Sigmoid colon (tissue), 7 donors: ENCODE measurements at places on chromosomes 1 and 21. TPM values are rescaled to one million over a fixed set of nuclear protein-coding genes. Genes with fewer than 3 reads are reported as not detected.

Gene KRTAP20-3
- not detected for total RNA-seq

Gene CRP
- total RNA-seq: not detected

Gene HPDL
- total RNA-seq: not detected

Gene RPTN
- total RNA-seq: not detected

Gene UQCRHL
- total RNA-seq: 2.2 TPM

Gene SGIP1
- total RNA-seq: 5.3 TPM

Gene OR6K3
- total RNA-seq: not detected

DNA sequence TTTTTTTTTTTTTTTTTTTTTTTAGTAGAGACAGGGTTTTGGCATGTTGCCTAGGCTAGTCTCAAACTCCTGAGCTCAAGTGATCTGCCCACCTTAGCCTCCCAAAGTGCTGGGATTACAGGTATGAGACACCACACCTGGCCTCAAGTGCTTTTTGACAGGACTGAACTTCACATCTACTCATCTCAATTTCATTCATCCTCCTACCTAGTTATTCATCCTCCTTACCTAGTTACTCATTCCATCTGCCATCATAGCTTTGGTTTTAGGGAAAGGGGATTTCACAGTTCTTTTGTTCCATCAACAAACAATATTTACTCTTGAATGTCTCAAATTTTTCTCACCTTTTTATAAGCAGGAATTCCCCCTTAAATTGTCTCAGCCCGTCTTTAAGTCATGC, 38.6 kb upstream of the RALGPS2 start:
- H3K4me3 ChIP-seq: no peak overlapping the region
- H3K36me3 ChIP-seq: no peaks in the 10 kb centered on the region
- no peak overlapping the region for H3K27ac ChIP-seq
- no peaks in the 10 kb centered on the region for H3K4me1 ChIP-seq

- peak overlapping the region; percentile 92 for H3K4me3 ChIP-seq
- no peaks in the 10 kb centered on the region for H3K27me3 ChIP-seq
- peak overlapping the region; percentile 99 for H3K27ac ChIP-seq
- DNase-seq: peak; percentile 71
- H3K4me1 ChIP-seq: peaks cover 29% of the 10 kb centered on the region
Observed at GRCh38 chr1:244865028-244865371, 657 bp upstream of the HNRNPU start.

DNA sequence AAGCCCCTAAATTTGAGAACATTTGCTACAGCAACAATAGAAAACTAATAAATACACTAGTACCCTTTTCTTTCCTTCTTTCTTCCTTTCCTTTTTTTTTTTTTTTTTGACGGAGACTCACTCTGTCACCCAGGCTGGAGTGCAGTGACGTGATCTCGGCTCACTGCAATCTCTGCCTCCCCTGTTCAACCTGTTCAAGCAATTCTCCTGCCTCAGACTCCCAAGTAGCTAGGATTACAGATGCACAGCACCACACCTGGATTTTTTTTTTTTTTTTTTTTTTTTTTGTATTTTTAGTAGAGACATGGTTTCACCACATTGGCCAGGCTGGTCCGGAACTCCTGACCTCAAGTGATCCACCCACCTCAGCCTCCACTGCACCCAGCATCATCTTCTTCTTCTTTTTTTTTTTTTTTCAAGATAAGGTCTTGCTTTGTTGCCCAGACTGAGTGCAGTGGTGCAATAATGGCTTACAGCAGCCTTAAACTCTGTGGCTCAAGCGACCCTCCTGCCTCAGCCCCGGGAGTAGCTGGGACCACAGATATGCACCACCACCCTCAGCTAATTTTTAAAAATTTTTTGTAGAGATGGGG, 19.6 kb upstream of the CBR3 start:
- no peaks in the 10 kb centered on the region for H3K36me3 ChIP-seq
- H3K27me3 ChIP-seq: no peaks in the 10 kb centered on the region
- no peak overlapping the region for H3K4me3 ChIP-seq
- H3K4me1 ChIP-seq: peaks cover 6% of the 10 kb centered on the region
- no peak for DNase-seq

DNA sequence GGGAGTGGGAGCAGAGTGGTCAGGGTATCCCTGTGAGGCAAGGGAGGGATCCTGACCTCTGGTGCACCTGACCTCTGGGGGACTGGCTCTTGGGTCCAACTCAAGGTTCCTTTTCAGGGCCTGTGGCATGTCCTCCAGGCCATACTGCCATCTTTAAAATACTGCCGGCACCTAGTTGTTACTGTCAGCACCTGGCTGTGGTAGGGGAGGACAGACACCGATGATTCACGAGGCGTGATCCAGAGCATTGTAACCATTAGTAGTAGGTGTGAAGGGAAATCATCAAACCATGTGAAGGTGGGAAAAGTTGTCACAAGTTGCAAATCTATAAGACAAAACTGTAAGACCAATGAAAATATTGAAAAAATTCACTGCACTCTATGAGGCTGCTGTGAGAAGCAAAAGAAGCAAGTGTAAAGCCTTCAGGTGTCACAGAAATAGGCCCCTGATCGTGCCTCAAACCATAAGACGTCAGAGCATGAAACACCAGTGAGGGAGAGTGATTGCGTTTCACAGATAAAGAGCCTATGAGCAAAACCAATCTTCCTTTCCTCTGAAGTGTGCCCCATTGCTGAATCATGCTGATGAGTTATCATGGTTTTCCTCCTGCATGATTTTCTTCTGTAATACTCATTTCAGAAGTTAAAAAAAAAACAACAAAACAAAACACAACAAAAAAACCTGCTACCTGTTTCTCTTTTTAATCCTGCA, 55.3 kb downstream of the CDC7 start:
- no peak overlapping the region for H3K4me3 ChIP-seq
- H3K27ac ChIP-seq: peak overlapping the region; percentile 59
- H3K27me3 ChIP-seq: no peaks in the 10 kb centered on the region
- DNase-seq: no peak

- H3K4me1 ChIP-seq: no peaks in the 10 kb centered on the region
- H3K27ac ChIP-seq: no peak overlapping the region
- DNase-seq: no peak
Observed at GRCh38 chr21:42093186-42093585, 22.1 kb downstream of the UMODL1 start.

- peaks cover 8% of the 10 kb centered on the region for H3K36me3 ChIP-seq
- peak overlapping the region; percentile 73 for H3K27ac ChIP-seq
- no peak for DNase-seq
- peaks cover 24% of the 10 kb centered on the region for H3K4me1 ChIP-seq
Observed at GRCh38 chr1:155250246-155250632, 5.0 kb downstream of the ENTREP3 start.

DNA sequence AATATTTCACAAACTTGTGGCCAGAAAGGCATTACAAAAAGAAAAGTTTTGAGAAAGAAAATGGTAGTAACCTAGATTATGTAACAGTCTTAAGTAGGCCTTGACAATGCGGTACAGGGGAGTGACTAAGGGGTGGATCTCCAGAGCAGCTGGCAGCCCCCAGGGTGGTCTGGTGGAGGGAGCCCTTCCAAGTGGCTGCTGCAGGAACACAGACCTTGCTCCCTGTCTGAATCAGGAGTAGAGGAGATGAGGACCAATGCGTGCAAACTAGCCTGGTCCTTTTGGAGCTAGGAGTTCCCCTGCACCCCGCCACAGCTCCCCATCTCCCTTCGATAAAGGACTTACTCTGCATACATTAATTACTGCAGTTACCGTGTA, 189.0 kb downstream of the NFIA start:
- H3K4me1 ChIP-seq: peaks cover 16% of the 10 kb centered on the region
- H3K36me3 ChIP-seq: no peaks in the 10 kb centered on the region
- no peaks in the 10 kb centered on the region for H3K27me3 ChIP-seq
- H3K4me3 ChIP-seq: no peak overlapping the region

DNA sequence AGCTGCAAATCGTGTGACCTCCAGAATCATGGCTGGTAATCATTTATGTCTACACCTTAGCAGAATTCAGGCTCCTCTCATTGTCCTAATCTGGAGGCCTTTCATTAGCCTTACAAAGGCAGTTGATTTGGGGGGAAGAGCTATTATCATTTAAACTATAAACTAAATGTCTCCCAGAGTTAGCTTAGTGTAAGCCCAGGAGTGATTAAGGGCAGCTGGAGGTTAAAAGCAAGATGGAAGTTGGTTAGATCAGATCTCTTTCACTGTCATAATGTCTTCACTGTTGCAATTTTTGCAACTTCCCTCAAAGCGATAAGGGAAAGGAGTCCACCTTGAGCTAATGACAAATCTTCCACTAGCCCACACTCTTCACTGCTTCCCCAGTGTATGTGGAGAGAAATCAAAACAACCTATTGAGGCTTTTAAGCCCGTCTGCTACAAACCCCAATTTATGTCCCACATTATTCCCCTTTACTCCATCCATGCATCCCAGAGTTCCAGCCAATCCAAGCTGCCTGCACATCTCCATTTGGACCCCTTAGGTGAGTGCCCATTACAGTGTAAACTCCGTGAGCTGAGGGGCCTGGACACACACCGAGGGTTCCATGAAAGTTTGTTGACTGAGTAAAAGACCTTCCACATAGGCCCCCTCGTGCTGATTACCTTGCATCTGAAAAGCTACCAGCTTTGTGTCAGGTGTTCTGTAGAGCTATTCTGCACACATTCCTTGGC, 61.5 kb upstream of the KLHDC7A start:
- no peaks in the 10 kb centered on the region for H3K4me1 ChIP-seq
- no peaks in the 10 kb centered on the region for H3K36me3 ChIP-seq
- H3K27me3 ChIP-seq: peaks cover 31% of the 10 kb centered on the region
- no peak overlapping the region for H3K4me3 ChIP-seq
- H3K27ac ChIP-seq: no peak overlapping the region
- DNase-seq: no peak

DNA sequence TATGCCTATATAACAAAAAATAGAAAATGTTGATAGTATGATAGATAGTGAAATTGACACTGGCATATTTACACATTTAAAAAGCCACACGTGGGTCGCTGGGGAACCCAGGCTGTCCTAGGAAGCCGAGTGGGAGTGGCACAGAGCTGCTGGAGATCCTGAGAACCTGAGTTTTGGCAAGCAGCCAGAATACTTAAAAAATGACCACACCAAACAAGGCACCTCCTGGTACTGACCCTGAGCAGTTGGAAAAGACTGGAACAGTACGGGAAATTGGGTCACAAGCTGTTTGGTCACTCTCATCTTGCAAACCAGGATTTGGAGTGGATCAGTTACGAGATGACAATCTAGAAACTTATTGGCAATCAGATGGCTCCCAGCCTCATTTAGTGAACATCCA, 111.5 kb downstream of the ZFYVE9 start:
- no peaks in the 10 kb centered on the region for H3K4me1 ChIP-seq
- H3K36me3 ChIP-seq: no peaks in the 10 kb centered on the region
- H3K27me3 ChIP-seq: no peaks in the 10 kb centered on the region
- no peak overlapping the region for H3K4me3 ChIP-seq
- no peak for DNase-seq
- no peak overlapping the region for H3K27ac ChIP-seq
